ENCODE measurements at places on chromosomes 3 and 15.
A peak's percentile ranks its signal among the peaks of the same experiment; 100 is the strongest.

DNA sequence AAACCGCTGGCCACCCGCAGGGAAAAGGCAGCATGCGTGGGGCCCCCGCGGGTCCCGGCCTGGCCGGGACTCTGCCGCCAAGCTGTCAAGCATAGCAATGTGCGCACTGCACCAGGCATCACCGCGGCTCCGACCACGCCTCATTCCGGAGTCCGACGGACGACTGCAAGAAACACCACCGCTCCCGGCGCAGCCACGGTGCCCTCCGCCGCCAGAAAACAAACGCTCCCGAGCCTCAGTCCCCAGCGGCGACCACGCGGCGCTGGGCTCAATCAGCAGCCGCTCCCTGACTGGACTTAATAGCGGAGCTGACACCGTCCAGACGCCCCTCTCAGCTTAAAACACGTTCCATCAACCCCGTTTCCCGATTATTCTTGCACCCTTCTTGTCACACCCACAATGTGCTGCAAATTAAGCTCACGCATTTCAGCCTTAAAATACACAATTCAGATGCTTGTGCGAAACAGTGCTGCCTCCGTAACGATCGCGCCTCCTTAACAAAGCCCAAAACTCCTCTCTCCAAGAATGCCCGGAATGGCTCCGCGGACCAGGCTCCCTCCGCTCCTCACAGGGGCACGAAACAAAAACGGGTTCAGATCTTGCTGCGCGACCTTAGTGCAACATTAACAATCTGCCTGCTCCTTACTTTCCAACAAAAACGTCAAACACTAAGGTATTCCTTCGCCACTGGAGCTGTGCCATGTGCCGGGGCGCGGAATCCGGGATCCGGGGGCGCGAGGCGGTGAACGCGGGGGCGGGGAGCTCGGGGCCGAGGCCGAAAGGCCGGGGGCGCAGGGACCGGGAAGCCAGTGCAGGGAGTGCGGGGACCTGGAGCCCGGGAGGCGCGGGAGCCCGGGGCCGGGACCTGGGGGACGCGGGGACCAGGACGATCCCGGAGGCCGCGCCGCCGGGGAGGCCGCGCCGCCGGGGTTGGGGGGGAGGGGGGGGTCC, 655 bp downstream of the CYFIP1 start:
- DNase-seq: peak; percentile 40

- peak; percentile 22 for DNase-seq
Observed at GRCh38 chr15:82999426-82999825, 12.0 kb downstream of the C15orf40 start.

DNA sequence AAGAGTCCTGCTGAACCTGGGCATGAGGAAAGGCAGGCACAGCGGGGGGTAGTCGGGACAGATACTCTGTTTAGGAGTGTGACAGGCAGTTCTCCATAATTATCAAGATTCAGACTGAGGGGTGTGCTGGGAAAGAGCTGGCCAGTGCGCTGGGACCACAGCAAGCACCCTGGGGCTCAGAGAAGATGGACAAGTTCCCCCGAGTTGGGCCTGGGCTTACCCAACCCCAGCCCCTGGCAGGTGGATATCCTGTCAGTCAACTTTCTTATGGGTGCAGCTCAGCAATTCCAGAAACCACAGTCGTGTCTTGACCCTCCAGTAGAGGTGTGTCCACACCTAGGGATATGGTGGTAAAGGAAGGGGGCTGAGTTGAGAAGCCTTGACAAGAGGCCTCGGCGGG, 49.2 kb upstream of the PRR20G start:
- DNase-seq: no peak

DNA sequence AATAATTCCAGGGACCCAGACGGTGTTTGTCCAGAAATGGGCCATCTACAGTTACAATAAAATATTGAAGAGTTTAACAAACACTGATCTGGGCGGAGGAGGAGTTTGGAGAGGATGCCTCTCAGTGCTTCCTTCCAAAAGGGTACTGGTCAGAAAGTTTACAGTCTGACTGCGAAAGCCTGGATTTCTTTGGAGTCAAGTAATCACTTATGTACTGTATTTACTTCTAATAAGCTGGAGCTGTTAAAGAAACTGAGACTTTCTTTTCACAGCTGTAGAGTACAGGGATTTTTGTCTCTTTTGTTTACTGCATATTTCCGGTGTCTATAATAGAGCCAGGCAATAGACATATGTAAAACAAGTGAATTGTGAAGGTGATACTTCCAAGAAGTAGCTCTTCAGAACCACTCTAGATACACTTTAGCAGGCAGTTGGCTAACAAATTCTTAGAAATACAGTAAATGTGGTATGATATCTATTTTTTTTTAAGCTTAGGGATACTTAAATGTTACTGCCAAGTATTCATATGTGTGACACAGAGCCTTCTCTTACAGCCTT, 22.1 kb upstream of the NEO1 start:
- no peak for DNase-seq

DNA sequence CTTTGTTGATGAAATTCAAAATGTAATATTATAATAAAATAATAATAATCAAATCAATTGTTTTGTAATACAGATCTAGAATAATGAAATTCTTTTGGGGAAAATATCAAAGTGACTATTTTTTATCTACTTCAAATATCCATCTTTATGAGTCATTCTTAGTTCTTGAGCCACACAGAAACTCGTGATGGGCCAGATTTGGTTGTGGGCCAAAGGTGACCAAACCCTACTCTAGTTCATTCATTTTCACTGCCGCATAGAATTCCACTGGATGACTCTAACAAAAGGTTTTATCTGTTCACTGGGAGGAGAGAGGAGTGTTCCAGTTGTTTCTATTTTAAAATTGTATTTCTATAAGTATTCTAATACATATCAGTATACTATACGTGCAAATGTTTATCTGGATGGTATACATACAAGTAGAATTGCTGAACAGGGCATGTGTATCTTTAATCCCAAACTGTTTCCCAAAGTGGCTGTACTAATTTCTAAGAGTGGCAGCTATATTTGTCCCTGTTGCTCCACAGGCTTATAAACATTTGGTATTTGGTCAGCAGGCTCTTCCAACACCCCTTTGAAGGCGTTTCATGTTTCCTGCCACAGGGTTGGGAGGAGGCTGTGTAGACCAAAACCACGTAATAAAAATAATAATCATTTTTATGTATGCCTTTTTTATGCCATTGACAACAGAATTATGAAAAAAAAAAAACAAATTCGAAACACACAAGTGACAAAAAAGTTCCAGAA, 7.3 kb upstream of the RTP3 start:
- no peak for DNase-seq

GRCh38 chr3:178586076-178586475, 49.8 kb downstream of the KCNMB2 start:
- no peak for DNase-seq

DNA sequence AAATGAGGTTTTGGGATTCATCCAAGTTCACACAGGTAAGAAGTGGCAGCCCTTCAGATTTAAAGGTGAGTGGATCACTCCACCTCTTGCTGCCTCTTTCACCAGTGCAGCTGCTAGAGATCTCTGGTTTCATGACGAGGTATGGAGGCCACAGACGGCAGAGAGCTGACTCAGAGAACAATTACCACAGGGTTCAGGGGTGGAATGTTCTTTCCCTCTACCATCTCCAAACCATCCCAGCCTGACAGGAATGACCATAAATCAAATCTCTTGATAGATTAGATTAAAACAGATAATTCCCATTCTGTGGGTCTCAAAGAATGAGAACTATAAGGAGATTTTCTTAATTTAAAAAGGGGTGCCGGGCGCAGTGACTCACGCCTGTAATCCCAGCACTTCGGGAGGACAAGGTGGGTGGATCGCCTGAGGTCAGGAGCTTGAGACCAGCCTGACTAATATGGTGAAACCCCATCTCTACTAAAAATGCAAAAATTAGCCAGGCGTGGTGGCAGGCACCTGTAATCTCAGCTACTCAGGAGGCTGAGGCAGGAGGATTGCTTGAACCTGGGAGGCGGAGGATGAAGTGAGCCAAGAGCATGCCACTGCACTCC, 174.2 kb upstream of the ATP11B start:
- DNase-seq: no peak

GRCh38 chr3:125033135-125033534, 22.7 kb downstream of the HEG1 start:
- no peak for DNase-seq

- DNase-seq: no peak
Observed at GRCh38 chr15:89026167-89026566, 62.1 kb upstream of the ABHD2 start.

All from SK-MEL-5 (cell line).